ENCODE measurements at places on chromosomes 1 and 21.

- no peak for DNase-seq
Observed at GRCh38 chr21:35645991-35646390, 414.3 kb downstream of the SETD4 start.

DNA sequence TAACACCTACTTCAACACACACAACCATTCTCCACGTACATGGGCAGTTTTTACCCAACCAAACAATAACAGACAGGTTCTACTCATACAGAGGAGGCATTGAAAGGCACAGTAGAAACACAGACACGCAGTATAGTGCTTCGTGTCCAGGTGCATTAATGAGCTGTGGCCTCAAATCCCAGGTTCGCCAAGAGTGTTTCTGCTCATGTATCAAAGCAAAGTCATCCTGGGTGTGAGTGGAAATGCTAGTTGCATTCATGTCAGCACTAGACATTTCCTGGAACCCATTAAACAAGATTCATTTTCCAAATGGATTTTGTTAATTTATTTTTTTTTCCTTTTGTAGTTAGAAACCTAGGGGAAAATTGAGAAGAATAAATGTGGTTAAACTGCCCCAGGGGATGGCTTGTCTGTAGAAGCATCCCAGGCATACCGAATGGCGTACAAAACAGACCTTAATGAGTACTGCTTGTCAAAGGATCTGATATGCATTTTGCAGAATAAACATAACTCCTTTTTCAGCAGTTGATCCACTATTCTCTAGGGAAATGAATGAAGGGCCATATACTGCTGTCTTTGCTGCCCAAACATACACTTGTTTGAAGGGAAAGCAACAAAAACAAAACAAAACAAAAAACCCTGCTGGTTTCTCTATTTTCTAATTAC lies 298.6 kb upstream of the ST6GALNAC5 start:
- no peak for DNase-seq

GRCh38 chr1:47482786-47483185 lies 44.9 kb downstream of the FOXD2 start:
- no peak for DNase-seq

- DNase-seq: no peak
Observed at GRCh38 chr1:100358210-100358609, 5.9 kb downstream of the CDC14A start.

- no peak for DNase-seq
Observed at GRCh38 chr1:170808216-170808885, 127.0 kb upstream of the MROH9 start.

DNA sequence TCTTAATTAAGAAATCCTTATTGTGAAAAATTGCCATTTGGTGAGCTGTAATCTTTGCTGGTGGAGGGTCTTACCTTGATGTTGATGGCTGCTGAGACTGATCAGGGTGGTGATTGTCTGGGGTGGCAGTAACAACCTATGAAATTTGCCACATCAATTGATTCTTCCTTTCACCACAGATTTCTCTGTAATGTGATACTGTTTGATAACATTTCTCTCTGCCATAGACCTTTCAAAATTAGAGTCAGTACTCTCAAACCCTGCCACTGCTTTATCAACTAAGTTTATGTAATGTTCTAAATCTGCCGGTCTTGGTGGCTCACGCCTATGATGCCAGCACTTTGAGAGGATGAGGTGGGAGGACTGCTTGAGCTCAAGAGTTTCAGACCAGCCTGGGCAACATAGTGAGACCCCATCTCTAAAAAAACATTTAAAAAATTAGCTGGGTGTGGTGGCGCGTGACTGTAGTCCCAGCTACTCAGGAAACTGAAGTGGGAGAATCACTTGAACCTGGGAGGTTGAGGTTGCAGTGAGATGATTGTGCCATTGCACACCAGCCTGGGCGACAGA lies 5.0 kb downstream of the KPNA6 start:
- no peak for DNase-seq

DNA sequence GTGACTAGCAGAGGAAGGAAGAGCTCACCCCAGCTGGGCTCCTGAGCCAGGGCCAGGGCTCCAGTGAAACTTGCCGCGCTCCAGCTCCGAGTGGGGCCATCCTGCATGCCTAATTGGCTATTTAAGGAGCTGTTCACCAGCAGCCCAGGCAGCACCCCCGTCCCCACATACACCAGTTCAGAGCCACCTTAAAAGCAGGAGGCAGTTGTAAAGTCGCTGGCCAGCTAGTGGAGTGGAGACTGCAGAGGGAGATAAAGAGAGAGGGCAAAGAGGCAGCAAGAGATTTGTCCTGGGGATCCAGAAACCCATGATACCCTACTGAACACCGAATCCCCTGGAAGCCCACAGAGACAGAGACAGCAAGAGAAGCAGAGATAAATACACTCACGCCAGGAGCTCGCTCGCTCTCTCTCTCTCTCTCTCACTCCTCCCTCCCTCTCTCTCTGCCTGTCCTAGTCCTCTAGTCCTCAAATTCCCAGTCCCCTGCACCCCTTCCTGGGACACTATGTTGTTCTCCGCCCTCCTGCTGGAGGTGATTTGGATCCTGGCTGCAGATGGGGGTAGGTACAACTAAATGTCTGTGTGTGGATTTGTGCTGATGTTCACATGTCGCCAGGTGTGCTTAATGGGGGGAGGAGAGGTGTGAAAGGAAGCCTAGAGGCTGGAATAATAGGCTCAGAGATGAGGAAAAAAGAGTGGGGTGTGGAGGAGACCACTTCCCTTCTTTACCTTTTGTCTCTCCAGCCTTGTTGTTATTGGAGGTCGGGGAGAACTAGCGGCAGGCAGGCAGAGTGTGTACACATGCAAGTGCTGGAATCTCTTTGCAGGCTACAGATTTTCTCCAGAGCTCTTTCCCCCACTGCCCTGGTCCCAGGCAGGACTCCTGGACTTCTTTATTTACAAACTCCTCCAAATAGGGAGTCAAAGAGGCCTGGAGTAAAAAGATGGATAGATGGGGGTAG lies at the start of gene CA14:
Gene CA14 (plus strand): TSS at position 151 of the 962 bp plus-strand sequence. CDS start 355 bp downstream, at position 506.
- peak; percentile 59 for DNase-seq

DNA sequence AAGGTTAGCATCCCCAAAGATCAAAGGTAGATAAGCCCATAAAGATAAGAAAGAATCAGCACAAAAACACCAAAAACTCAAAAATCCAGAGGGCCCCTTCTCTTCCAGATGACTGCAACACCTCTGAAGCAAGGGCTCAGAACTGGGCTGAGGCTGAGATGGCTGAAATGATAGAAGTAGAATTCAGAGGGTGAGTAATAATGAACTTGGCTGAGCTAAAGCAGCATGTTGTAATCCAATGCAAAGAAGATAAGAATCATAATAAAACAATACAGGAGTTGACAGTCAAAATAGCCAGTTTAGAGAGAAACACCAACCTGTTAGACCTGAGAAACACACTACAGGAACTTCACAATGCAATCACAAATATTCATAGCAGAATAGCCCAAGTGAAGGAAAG lies 406.9 kb upstream of the CXADR start:
- DNase-seq: no peak

GRCh38 chr1:58781541-58782177 lies 2.2 kb downstream of the JUN start:
- peak; percentile 20 for DNase-seq

GRCh38 chr21:36478207-36478701 lies 1.7 kb downstream of the CLDN14 start:
- no peak for DNase-seq

GRCh38 chr1:198623752-198624647 lies 14.8 kb upstream of the PTPRC start:
- DNase-seq: no peak

DNA sequence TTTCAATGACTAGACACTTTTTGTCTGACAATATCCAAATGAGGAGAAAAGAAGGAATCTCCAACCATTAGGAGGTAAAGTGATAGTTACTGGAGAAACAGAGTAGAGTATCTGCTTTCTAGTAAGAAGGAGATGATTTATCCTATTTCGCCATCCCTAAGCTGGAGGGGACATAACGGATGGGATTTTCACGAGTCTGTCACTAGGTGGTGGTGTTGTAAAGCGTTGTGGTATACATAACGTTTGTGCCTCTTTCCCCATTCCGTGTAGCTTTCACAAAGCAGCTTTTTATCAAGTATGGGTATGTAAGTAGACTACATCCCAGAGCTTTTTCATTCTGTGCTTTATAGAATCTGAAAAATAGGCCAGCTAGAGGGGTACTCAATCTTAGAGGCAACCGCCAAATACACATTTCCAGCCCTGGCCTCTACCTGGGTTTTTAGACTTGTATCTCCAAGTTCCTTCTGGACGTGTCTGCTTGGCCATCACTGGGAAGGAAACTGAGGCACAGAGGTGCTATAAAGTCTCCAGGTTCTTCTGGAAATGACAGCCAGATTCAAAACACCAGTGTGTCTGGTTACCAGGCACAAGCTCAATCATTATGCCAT lies 33.3 kb upstream of the FAM3B start:
- DNase-seq: peak; percentile 74

GRCh38 chr1:205379056-205379455 lies 22.3 kb upstream of the KLHDC8A start:
- DNase-seq: no peak

DNA sequence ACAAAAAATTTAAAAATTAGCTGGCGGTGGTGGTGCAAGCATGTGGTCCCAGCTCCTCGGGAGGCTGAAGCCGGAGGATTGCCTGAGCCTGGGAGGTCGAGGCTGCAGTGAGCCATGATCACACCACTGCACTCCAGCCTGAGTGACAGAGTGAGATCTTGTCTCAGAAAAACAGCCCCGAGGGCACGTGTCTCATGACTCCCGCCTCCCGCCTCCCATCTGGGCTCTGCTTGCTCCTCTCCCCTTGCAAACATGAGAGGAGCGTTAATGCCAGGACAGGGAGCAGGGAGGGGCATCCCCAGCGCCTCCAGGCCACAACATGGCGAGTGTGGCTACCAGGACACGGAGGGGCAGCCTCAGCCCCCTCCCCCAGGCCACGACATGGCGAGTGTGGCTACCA lies 28.3 kb downstream of the FAAP20 start:
- DNase-seq: no peak

DNA sequence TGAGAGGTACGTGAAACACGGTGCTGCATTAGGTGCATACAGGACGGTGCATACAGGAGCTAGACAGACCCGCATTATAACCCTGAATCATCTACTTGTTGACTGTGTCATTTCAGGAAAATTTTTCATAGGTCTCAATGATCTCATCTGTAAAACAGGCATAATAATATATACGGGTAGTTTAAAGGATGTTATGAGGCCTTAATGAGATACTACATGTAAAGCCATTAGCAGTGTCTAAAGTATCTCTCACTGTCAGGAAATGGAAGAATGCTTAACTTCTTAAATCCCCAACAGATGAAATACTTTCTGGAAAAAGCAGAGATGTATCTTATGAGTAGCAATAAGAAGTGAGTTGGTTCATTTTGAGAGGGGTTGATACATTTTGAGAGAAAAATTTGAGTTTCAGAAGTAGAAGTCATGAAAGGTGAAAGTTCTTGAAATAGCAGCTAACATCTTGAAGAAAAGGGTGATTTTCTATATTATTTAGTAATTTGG lies 669.6 kb downstream of the PTPRC start:
- DNase-seq: no peak

- no peak for DNase-seq
Observed at GRCh38 chr1:5651027-5651410, 341.2 kb downstream of the NPHP4 start.

- DNase-seq: no peak
Observed at GRCh38 chr1:115666702-115667101, 24.9 kb downstream of the VANGL1 start.

GRCh38 chr21:41831866-41832595 lies 47.1 kb downstream of the PRDM15 start:
- no peak for DNase-seq

GRCh38 chr1:85244271-85245061 lies 15.0 kb downstream of the C1orf52 start:
- DNase-seq: no peak

DNA sequence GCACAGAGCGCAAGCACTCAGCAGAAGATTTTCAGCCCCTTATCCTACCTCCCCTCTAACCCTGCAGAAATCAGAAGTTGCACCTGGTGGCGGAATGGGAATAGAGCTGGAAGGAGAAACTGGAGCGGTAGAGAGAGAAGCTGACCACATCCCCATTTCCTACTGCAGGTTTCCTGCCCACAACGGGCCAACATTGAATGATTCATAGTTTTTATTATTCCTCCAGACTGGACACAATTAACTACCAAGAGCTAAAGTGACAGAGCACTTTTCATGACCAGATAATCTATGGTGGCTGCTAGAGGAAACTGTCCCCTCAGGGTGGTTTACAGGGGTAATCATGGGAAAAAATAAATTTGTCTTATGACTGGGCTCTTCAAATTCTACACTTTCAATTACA lies 21.3 kb upstream of the LRRC8D start:
- no peak for DNase-seq

- DNase-seq: no peak
Observed at GRCh38 chr1:13757693-13758092, 57.7 kb downstream of the PRDM2 start.
